ENCODE measurements at places on chromosomes 2 and 18.

DNA sequence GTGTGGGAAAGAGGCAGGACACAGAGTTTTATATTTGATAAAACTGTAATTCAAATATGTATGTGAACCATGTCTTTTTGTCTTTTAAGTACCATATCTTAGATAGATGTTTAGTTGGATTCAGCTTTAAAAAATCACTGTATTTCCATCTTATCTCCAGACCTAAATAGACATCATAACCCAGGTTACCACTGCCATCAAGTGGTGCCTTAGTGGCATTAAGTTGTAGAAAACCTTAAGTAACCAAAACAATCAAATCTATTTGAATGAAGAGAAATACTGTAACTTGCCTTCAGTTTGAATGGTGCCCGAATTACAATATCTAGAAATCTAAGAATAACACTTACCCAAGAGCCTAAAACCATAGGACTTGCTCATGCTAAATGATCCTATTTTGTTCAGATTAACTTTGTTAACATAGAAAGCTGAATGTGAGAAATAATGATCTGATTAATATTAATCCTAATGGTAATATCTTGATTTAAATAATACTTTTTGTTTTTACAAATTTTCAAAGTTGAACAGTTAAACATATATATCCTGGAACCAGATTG lies 92.5 kb upstream of the MAP2 start:
- peak; percentile 17 for DNase-seq

DNA sequence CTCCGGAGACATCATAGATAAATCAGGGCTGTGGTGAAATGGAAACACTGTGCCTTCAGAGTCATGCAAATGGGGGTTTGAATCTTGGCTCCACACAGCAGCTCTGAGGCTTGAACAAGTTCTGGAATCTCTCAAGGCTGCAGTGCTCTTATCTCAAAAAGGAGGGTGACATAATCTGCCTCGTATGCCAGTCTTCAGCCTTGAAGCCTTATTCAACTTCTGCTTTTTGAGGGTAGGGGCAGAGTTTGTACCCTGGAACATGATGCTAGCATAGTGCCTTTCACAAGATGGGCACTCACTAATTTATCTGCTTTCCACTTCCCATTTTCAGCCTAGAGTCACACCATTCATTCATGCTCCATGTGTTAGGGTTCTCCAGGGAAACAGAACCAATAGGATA lies 42.3 kb downstream of the GATA6 start:
- DNase-seq, result no peak

GRCh38 chr18:7598167-7599047 lies 31.3 kb downstream of the PTPRM start:
- DNase-seq, result no peak

GRCh38 chr2:150909613-150910012 lies 352.1 kb downstream of the RBM43 start:
- no peak for DNase-seq

DNA sequence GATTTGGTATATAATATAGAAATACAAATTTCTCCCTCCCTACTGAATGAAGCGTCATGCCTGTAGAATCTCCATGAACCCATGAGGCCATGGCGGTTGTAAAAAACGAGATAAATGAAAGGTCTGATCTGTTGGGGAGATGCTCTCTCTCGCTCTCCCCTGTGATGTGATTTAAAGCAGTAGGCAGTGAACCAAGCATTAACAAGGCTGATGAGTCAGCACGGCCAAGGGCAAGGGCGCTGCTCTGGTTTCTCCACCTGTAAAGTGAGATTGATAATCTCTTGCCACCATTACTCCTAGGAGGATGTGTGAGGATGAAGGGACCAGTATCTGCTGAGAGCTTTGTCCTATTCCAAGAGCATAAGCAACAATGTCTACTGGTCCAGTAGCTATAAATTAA lies 553.3 kb downstream of the CMPK2 start:
- no peak for DNase-seq

GRCh38 chr18:48203961-48204666 lies 205.1 kb downstream of the ZBTB7C start:
- no peak for DNase-seq

DNA sequence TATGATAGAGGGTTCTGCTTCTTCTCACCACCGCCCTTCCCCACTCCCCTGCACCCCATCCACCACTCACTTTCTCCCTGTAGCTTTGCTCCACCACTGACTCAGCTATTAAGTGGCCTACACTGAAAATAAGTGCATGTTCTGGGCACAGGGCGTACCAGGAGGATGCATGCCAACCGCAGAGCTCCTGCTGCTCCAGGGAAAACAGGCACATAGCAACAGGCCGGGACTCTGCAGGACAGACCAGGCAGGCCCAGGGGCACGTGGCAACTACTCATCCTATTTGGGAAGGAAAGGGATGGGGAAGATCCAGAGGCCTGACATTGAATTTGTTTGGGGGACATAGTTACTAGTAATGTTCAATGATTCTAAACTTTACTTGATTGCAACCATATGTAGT lies 28.4 kb downstream of the ARL4C start:
- no peak for DNase-seq

GRCh38 chr2:109400102-109400501 lies 213.7 kb downstream of the SEPTIN10 start:
- no peak for DNase-seq

- DNase-seq, result no peak
These were observed 433.3 kb upstream of the ID2 start for GRCh38 chr2:8248623-8248957.

DNA sequence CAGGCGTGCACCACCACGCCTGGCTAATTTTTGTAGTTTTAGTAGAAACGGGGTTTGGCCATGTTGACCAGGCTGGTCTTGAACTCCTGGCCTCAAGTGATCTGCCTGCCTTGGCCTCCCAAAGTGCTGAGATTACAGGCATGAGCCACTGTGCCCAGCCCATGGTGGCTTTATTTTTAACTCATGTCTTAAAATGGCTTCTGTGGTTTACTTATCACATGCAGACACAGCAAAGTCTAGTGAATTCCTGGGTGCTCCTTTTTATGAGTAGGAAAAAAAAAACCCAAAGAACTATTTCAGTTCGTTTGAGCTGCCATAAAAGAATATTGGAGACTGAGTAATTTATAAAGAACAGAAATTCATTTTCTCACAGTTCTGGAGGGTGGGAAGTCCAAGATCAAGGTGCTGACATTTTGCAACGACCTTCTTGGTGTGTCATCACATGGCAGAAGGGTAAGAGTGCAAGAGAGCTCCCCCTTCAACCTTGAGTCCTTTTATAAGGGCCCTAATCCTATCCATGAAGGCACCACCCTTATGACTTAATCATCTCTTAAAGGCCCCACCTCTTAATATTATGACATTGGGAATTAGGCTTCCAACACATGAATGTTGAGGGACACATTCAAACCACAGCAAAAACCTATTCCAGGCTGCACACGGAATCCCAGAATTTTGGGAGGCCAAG lies 12.6 kb upstream of the REL start:
- no peak for DNase-seq

- DNase-seq, result no peak
These were observed 118.7 kb upstream of the KCTD1 start for GRCh38 chr18:26667046-26667445.

- no peak for DNase-seq
These were observed 39.5 kb downstream of the RNU4ATAC start for GRCh38 chr2:121570036-121570666.

- no peak for DNase-seq
These were observed 25.9 kb upstream of the CXCR4 start for GRCh38 chr2:136143603-136144451.

Measured in T-helper 2 cell (primary cell).